Effector memory CD4-positive, alpha-beta T cell (primary cell): ENCODE measurements at places on chromosomes 11 and 22.

DNA sequence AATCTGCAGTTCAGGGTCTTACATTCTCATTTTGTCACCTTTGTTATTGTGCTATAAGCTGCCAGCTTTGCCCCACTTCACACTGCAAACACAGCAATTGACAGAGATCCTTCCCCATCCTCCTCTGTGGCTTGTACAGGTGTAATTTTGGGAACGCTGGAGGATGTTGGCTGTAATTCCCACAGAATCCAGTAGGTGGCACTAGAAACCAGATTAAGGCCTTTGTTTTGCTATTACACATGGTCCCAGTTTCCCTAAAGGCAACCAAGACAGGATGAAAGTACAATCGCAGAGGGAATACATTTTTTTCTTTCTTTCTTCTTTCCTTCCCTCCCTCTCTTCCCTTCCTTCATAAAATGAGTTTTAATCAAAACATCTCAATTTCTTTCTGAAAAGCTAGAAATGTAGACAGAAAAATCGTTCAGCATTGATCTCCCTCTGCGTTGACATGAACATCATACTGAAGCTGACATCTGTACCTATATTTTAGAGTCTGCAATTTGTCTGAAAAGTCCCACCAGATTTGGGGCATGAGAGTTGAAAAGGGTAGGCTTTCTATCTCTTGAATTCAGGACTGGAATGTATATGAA lies 21.3 kb upstream of the NELL1 start:
- no peak for DNase-seq

DNA sequence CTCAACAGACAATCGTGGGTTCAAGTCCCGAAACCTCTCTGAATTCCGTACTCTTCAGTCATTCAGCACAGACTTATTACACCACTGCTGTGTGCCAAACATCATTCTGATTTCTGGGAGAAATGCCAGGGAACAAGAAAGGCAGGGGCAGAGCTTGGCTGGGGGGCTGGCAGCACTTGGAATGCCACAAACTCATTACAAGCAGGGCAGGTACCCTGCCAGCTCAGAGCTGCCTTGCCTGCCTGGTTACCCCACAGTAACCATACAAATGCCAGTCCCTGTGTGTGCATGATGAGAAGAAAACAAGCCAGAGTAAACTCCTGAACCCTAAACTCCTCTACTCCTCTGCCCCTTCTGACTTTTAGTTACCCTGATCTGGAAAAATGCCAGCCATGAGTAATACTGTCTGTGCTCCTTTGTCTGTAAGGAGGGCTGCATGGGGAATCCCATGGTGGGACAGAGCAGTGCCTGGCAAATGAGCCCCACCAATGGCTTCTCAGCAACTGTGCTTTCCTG lies 6.9 kb upstream of the RAD9A start:
- DNase-seq = no peak

- peak; percentile 72 for DNase-seq
Measured at GRCh38 chr11:36509694-36510593, at the start of gene TRAF6. Gene TRAF6 (minus strand): TSS chr11:36510272. CDS start chr11:36501515, 8,757 bp downstream.

GRCh38 chr11:117081908-117082307 lies 16.3 kb downstream of the SIK3 start:
- no peak for DNase-seq

DNA sequence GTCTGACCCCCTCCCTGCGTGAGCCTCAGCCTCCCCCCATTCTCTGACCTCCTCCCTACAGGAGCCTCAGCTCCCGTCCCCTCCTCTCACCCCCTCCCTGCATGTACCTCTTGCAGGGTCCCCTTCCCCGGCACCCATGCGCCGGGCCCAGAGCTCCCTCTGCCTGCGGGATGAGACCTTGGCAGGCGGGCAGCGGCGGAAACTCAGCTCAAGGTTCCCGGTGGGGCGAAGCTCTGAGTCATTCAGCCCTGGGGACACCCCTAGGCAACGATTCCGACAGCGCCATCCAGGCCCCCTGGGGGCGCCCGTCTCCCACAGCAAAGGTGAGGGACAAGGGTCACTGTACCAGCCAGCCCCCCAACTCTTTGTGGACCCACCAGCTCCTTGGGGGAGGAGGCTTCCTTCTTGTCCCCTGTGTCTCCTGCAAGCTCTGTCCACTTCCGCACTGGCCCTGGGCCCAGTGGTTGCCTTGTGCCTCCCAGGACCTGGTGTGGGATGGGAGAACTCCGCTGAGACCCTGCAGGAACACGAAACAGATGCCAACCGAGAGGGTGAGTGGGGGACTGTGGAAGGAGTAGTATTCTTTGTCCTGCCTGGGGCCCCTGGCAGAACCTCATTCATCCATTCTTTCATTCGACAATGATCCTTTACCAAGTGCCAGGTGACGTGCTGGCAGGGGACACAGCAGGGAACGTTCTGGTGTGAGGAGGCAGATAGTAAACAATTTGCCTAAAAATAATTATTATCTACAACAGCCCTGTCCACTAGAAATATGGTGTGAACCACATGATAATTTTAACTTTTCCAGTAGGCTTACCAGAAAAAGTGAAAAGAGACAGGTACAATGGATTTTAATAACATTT lies 3.7 kb upstream of the RPS6KA4 start:
- DNase-seq = no peak

- DNase-seq = no peak
Measured at GRCh38 chr11:2683806-2684205, 16.0 kb downstream of the KCNQ1OT1 start.

- DNase-seq = no peak
Measured at GRCh38 chr11:117532568-117532967, 204.9 kb downstream of the CEP164 start.

GRCh38 chr11:84289381-84289906 lies 1003.3 kb upstream of the CCDC90B start:
- DNase-seq = no peak

DNA sequence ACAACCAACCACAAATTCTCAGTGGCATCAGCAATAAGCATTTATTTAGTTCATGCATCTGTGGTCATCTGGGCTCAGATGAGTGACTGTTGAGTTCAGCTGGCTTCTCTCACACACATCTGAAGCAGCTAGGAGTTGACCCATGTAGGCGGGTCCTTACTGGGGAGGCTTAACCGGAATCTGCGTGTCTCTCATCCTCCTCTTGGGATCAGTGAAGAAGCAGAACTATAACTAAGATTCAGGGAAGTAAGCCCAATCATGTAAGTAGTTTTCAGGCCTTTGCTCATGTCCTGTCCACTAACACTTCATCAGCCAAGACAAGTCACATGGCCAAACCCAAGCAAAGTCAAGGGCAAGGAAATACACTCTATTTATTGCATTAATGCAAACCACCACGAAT lies 236.2 kb downstream of the C11orf87 start:
- DNase-seq = no peak

GRCh38 chr11:105273660-105274280 lies 134.2 kb upstream of the CARD18 start:
- DNase-seq = no peak

DNA sequence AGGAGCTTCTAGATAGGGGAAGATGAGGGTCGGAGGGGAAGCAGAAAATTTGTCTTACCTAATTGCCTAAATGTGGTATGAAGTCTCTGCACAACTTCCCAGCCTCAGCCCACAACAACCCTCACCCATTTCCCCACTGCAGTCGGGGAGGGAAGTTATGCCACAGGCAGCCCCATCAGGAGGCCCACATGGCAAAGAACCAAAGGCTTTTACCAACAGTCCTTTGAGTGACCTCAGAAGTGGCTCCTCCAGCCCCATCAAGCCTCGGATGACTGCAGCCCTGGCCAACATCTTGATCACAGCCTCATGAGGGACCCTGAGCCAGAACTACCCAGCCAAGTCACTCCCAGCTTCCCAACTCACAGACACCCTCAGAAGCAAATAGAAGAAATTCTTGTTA lies 54.8 kb downstream of the CHST1 start:
- no peak for DNase-seq

DNA sequence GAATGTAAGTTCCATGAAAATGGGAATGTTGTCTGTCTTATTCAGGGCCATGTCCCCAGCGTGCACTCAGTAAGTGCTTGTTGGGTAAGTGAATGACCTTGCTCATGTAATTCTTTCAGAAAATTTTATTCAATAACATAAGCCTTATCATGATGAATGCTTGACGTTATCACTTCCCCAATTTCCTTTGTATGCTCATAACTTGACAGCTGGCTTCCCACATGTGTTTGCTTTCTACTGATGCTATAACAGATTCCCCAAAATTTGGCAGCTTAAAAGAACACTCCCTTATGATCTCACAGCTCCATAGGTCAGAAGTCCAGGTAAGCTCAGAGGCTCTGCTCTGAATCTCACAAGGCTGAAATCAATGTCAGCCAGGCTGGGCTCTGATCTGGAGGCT lies 155.8 kb upstream of the POU2AF2 start:
- DNase-seq = no peak

DNA sequence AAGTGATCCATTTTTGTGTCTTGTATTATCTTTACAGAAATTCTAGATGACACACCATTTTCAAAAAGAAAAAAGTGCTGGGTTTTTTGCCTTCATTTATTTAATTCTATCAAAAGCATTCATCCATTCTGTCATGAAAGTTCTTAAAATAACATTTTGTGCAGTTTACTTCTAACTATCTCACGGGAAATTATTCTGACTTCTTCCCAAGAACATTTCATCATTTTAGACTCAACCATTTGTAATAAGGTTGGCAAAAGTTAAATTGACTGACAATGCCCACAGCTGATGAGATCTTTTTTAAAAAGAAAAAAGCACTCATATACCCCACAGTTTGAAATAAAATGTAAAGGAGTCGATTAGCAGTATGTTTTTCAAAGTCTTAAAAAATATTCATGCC lies 68.5 kb downstream of the SBF2 start:
- no peak for DNase-seq

GRCh38 chr11:129569007-129569406 lies 193.4 kb downstream of the BARX2 start:
- no peak for DNase-seq

- DNase-seq = no peak
Measured at GRCh38 chr11:74012074-74012809, 3.4 kb upstream of the UCP3 start.

DNA sequence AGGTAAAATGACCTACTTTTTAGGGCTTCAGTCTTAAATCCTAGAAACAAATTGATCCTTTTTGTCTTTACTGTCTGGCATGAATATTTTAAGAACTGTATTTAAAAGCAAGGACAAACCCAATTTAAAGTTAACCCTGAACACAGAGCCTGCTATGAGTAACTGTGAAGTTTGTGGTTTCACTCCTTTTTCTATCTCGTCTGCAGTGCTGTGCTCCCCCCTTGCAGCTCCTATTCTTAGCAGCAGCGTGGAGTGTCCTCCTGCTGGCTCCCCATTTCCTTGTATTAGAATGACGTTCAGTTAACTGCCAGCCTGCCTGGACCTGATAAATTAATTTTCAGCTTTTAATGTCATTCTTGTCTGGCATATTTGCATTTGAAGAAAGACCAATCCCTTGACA lies 40.0 kb upstream of the LRRC4C start:
- DNase-seq = no peak

- no peak for DNase-seq
Measured at GRCh38 chr11:92130421-92130831, 94.2 kb upstream of the FAT3 start.

- no peak for DNase-seq
Measured at GRCh38 chr11:58900479-58901420, 38.5 kb upstream of the GLYATL1 start.
